ENCODE measurements at places on chromosomes 4 and X.

- no peak for DNase-seq
Observed at GRCh38 chrX:41265615-41266014, 68.3 kb upstream of the DDX3X start.

- no peak for DNase-seq
Observed at GRCh38 chr4:14293582-14293981, 666.1 kb upstream of the BOD1L1 start.

DNA sequence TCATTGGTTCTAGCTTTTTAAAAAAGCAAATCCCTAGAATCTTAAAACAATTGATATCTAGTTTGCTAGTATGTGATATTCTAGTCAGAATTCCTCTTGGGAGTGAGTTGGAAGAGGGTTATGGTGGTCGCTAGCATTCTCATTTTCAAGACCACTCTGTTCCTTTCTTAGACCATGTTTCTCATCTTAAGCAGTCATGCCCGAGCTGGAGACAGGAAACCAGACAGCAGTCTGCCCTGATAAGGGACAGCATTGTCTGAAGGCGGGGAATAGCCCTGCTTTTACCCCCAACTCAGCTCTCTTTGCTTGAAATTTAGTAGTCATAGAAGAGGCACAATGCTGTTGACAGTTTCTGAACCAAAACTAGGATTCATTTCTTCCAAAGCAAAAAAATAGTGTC is 5.2 kb downstream of the KLF3 start:
- DNase-seq = no peak

GRCh38 chr4:122865425-122865824 is 38.8 kb downstream of the FGF2 start:
- no peak for DNase-seq

GRCh38 chr4:92825791-92826190 is 522.0 kb downstream of the GRID2 start:
- DNase-seq = no peak

- no peak for DNase-seq
Observed at GRCh38 chr4:139227729-139228404, 50.8 kb upstream of the ELF2 start.
